ENCODE measurements at places on chromosomes 6 and 20.

DNA sequence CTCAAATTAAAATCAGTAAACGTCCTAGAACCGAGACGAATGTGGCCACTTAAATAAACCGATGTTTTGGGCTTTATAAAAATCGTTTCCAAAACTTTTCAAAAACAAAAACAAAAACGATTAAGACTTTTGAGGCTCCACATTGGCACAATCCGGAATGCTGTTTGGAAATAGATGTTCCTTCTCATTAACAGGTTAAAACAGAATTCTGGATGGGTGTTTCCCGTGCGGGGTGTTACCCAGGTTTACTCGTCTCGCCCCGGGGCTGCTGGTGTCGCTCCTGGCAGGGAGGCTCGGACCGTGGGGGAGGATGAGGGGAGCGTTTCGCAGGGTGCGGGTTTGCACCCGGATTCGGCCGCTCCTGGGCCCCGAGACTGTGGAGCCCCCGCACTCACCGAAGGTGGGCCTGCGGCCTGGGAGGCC lies 1.2 kb downstream of the GATA5 start:
- DNase-seq = no peak

- no peak for DNase-seq
Observed at GRCh38 chr6:113383701-113384100, 473.4 kb upstream of the MARCKS start.

DNA sequence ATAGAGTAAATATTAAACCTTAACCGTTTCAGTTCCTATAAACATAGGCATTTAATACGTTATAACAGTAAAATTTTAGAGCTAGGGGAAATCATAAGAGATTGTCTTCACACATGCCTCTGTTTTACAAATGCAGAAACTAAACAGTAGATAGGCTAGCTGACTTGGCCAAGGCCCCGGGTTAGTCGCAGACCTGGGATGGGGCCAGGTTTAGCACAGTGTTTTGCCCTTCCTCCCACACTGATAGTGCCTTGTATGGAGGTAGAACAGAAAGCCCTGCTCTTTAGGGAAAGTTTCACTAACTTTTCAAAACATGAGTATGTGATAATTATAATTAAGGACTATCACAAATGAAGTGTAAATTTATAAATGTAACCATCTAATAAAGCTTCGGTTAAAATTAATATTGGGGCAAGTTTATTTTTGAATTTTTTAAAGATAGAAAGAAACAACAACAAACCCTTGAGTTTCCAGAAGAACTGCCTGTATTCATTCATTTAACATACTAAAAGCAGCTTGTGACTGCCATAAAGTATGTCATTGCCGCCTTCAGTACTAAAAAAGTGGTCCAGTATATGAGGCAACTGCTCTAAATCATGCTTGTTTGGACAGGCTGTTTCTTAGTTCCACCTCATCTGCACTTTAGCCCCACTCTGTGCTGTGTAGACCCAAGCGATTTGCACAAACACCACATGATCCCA lies 62.5 kb upstream of the LOC128125822 start:
- no peak for DNase-seq

DNA sequence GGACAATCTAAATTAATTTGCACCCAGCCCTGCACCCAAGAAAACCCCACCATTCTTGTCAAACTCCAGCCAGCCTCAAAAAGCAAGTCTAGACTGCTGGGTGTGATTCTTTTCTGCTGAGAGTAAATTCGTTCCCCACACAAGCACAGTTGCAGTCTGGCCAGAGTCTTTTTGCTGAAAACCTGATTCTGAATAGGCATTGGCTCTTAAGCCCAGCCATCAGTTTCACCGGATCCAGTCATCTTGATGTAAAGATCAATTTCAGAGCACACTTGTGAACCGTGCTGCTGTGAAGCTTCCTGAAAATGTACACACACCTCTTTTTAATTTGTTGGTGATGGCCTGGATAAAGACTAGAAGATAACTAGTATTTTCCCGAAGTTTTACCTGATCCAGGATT lies 159.4 kb upstream of the GGTLC1 start:
- DNase-seq = peak; percentile 20

GRCh38 chr6:127691146-127691545 lies 114.2 kb downstream of the C6orf58 start:
- DNase-seq = no peak

DNA sequence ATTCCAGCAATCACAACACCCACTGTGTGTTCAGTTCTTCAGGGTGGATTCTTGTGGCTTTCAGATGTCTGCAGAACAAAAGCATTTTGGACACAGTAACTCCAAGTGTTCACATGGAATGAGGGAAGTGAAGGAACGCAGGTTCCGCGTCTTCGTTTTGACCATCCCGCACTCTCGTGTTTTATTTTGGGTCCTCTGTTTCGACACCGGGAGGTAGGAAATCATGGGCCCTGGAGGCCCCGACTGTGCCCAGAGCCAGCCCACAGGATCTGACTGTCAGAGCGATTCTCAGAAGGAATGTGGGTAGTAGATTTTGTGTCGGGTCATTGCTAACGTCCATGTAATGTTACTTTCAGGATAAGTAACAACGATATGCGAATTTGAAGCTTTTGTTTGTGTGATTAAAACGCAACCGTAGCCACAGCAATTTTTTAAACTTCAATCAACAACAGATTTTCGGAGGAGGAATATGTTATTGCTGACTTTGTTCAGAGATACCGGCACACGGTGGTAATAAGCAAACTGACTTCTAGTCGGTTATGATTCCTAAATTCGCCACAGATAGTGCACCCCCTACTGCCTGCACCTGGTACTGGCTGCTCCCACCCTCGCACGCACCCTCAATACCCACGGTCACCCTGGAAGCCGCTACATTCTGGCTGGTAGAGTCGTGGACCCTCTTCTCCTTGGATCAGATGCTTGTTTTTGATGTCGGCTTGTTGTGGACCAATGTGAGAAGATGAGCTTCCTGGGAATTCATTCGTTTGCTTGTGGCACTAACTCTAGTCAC lies 10.5 kb downstream of the NPEPL1 start:
- no peak for DNase-seq

Measured in vagina (tissue), 2 donors.